ENCODE measurements at places on chromosomes 5 and 9.
A peak's percentile ranks its signal among the peaks of the same experiment; 100 is the strongest.

GRCh38 chr5:39800042-39800601 lies 375.3 kb upstream of the DAB2 start:
- no peak for DNase-seq

DNA sequence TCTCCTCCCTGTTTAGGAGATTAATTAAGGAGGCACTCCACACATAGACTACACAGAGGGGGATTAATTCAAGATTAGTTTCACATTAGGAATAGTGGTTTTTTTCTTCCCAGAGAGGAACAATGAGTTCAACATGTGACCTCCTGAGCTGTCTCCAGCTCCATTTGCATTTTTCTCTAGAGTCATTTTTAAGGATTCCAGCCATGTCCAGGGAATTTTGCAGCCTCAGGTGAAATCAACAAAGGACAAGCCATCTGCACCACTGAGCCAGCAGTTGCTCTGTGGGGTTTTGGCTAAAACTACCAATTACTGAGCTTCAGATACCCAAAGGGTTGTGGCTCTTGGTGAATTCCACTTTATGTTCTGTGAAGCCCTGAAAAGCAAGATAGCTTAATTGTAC lies 258.5 kb upstream of the PPP1R2B start:
- DNase-seq = peak; percentile 33

- DNase-seq = no peak
Observed at GRCh38 chr9:137128862-137129455, 10.0 kb upstream of the GRIN1 start.

DNA sequence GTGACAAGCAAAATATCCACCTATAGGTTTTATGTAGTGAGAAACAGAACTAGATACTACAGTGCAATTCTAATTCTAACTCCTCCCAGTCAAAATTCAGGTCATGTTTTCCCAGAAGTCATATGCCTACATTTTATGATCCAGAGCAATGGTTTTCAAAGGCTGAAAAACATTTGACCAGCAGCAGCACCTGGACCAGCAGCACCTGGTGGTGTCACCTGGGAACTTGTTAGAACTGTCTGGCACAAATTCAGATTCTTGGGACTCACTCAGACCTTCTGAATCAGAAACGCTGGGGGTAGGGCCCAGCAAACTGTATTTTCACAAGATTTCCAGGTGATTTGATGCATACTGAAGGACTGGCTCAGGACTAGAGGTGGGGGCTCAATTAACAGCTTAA lies 367.7 kb upstream of the RFX3 start:
- DNase-seq = no peak

DNA sequence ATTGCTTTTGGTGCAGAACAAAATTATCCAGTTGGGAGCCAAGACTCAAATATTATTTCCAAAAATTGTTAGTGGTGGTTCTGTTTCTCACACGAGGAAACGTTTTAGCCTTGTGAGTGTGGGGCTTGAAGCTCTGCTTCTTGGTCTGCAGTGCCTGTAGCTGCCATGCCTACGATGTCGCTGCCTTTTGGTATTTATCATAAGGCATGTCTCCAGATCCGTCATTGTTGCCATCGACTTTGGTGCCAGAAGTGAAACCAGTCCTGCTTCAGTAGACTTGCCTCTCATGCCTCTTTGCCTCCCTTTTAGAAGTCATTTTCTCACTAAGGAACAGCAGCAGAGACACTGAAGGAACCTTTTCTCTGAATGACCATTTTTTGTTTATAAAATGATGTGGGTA lies 29.7 kb upstream of the CATSPER3 start:
- no peak for DNase-seq

- peak; percentile 11 for DNase-seq
Observed at GRCh38 chr5:150209099-150209635, 19.3 kb downstream of the SLC6A7 start.

DNA sequence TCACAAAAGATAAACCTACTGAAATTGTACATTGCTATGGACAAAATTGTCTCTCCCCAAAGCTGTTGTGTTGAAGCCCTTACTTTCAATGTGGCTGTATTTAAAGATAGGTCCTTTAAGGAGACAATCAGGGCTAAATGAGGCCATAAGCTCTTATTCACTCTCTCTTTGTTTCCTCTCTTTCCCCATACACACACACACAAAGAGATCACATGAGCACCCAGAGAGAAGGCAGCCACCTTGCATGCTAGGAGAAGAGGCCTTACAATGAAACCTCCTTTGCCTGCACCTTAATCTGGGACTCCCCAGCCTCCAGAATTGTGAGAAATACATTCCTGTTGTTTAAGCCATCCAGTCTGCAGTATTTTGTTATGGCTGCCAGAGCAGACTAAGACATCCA lies 1295.6 kb upstream of the CDH6 start:
- no peak for DNase-seq

DNA sequence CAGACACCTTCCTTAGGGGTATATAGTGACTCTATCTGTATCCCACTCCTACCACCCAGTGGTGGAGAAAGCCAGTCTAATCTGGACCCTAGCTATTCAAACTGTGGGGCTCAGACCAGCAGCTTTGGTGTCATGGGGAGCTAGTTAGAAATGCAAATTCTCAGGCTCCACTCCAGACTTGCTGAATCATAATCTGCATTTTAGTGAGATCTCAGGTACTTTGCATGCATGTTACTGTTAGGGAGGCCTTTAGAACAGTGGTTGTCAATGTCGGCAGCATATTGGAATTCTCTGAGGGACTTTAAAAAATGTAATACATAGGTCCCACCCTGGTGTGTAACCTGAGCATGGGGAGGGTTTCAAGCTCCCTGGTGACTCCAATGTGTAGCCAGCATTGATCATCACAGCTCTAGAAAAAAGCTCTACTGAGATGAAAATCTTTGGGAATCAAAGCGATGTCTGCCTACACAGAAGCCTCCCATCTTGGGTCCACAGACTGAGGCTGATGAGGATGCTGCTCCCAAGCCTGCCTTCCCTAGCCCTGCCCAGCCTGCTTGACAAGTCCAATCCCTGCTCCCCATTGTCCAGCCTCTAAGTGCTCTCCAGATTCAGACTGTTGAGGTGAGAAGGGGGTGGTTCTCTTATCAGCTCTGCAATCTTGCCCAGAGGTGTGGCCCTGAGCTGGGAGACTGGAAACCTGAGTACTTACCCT lies 11.9 kb upstream of the GM2A start:
- no peak for DNase-seq

DNA sequence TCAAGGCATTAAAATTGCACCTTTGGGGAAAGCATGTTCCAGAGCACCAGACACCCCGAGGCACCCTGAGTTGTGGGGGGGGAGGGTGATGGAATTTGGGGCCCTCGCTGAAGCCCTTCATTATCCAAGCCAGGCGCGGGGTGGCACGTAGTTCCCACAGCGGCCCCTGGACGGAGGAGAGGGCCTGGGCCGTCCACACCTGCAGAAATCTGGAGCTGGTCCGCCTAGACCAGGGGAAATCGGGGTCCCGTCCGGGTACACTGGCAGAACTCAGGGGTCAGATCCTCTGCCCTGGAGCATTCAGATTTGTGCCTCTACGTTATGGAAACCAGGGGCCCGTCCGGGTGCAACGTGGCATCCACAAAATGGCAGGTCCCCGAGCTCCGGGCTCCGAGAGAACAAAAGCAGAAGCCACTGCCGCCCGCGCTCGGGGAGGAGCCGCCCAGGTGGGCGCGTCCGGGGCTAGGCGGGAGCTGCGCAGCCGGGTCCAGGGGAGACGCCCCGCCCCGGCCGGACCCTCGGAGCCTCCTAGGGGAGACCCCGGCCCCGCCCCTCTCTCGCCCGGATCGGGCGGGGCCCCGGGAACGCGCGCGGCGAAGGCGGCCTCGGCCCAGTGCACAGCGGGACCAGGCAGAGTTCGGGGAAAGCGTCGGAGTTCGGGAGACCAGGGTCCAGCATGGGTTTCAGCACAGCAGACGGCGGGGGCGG lies at the start of gene PLEKHG4B:
Gene PLEKHG4B, plus strand, starts transcription at position 613 of the 708 bp plus-strand sequence. Its CDS starts 64 bp downstream, at position 677.
- no peak for DNase-seq

GRCh38 chr5:136768457-136768856 lies 403.1 kb upstream of the TRPC7 start:
- DNase-seq = no peak

- DNase-seq = no peak
Observed at GRCh38 chr9:131405428-131405827, 11.5 kb downstream of the PRRC2B start.

GRCh38 chr9:81801190-81801589 lies 111.8 kb upstream of the TLE1 start:
- no peak for DNase-seq

GRCh38 chr9:100082782-100083181 lies 16.0 kb downstream of the ERP44 start:
- no peak for DNase-seq

- peak; percentile 96 for DNase-seq
Observed at GRCh38 chr5:6712577-6713273, 507 bp upstream of the TENT4A start.

GRCh38 chr9:100084734-100085133 lies 14.1 kb downstream of the ERP44 start:
- DNase-seq = no peak

DNA sequence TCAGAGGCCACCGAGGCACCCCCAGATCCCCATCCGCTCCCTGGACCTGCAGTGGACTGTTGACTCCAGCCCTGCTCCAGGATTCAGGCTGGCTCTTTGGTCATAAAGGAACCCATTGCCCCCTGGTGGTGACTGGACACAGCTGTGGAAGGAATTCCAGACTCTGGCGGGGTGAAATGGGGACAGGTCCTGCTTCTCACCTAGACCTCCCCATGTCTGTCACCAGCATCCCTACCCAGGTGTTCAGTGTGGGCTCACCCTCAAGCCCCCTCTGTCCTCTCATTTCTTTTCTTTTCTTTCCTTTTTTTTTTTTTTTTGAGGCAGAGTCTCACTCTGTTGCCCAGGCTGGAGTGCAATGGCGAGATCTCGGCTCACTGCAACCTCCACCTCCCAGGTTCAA lies 25.5 kb upstream of the STXBP1 start:
- peak; percentile 80 for DNase-seq

GRCh38 chr5:67770431-67771025 lies 445.0 kb upstream of the PIK3R1 start:
- DNase-seq = no peak

DNA sequence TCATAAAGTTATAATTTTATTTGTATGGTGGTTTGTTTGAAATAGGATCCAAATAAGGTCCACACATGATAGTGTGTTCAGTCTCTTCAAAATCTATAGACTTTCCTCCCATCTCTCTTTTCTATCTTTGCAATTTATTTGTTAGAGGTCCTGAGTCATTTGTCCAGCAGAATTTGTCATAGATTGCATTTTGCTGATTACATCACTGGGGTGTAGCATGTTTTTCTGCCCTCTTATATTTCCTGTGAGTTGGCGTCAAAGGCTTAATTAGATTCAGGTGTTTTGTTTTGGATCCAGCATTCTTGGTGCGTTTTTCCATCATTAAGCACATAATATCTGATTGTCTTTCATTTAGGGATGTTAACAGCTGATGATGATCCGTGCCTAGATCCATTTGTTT lies 15.0 kb downstream of the CYFIP2 start:
- no peak for DNase-seq

GRCh38 chr9:24932785-24933184 lies 387.1 kb upstream of the IZUMO3 start:
- DNase-seq = no peak

DNA sequence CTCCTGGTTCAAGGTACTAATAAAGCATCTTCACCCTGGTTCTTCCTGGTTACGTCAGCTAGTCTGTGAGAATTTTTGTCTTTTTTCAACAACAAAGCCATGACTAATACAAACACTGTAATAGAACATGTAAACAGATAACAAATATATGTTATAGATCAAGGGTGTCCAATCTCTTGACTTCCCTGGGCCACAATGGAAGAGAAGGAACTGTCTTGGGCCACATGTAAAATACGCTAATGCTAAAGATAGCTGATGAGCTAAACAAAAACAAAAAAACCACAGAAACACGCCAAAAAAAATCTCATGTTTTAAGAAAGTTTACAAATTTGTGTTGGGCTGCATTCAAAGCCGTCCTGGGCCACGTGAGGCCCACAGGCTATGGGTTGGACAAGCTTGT lies 124.5 kb upstream of the GNA14 start:
- no peak for DNase-seq

- DNase-seq = no peak
Observed at GRCh38 chr5:14614490-14614889, 32.9 kb downstream of the OTULINL start.

DNA sequence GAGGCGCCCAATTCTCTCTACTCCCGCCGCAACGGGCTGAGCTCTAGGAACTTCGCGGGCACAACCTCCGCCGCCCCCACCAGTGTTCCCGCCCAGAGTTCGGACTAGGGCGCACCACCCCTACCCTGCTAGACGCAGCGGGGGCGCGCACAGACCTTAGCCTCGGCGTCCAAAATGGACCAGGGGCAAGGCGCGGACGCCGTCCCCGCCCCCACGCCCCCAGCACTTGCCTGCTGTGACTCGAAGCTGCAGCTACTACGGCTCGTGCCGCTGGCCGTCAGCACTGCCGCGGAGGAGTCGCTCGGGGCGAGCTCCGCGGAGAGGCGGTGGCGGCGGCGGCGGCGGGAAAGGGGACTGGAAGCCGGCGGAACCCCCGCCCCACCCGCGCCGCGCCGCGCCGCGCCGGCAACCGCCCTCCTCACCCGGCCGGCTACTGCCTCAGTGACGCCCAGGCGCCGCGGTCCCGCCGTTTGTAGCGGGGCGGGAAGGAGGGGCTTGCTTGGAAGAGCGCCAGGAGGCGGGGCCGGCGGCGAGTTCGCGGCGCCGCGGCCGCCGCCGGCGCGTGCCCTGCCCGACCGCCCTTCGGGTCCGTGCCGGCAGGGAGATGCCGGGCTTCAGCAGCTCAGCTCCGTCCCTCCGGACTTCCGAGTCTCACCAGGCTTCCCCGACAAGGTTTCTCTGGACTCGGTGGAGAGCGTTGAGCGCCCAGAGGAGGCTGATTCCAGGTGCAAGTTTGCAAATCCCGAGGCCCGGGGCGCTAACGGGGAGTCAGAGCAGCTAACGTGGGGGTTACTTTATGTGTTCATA lies 4.5 kb downstream of the ELAVL2 start:
- DNase-seq = no peak

DNA sequence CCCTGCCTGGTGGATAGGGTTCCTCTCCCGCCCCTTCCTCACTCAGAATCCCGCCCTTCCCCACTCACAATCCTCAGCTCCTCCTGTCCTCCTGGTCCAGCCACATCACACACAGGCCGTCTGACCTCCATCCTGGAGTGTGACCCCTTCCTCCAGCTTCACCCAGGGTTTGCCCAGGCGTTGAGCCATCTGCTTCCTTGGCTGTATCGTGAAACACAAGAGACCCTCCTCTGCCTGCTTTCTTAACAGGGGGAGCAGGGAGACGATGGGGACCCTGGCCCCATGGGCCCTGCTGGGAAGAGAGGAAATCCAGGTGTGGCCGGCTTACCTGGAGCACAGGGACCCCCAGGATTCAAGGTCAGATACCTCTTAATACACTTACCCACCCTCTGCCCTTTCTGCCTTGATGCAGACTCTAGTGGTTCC lies 32.3 kb upstream of the ORM1 start:
- DNase-seq = no peak

GRCh38 chr5:176817369-176817840 lies 7.0 kb downstream of the UNC5A start:
- DNase-seq = no peak
